ENCODE measurements at places on chromosomes 2 and 18.

- DNase-seq = no peak
Observed at GRCh38 chr2:126187668-126188067, 468.3 kb upstream of the GYPC start.

DNA sequence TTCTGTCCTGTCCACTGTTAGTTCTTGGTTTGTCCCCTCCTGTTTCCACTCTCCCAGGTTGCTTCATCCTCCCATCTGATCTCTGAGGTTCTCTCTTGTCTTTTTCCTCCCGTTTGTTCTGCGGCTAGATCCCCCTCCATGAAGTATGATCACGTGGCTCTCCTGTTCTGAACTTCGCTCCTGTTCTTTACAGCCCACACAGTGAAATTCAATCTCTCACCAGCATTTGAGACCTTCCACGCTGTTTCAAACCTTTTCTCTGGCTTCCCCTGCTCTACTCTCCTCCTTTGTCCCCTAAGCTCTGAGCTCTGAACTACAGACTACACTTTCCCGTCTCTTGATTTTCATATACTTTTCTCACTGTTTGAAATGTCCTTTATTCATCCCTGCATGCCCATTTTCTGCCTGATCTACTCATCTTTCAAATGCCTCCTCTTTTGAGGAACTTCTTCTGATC, 83.5 kb downstream of the OSBPL6 start:
- DNase-seq = no peak

GRCh38 chr2:25590921-25591505, 82.4 kb downstream of the DTNB start:
- no peak for DNase-seq

GRCh38 chr2:16031058-16031847, 90.9 kb downstream of the MYCN start:
- peak; percentile 52 for DNase-seq

DNA sequence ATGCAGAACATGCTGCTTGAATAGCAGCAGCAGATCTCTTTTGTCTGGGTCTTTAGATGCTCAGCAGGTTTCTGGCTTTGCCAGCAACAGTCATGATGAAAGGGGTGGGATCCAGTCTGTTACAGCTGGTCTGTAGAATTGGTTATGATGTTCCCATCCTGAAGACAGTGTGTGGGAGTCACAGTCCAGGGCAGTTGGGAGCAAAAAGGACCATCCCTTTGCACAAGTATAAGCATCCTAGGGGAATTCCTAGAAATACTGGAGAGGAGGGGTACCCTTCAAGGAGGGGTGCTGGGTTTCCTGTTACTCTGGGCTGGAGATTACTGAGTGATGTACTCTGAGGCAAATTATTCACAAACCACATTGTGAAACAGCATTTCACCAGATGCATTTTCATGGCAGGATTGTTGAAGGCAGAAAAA, 119.9 kb upstream of the RND3 start:
- DNase-seq = no peak

DNA sequence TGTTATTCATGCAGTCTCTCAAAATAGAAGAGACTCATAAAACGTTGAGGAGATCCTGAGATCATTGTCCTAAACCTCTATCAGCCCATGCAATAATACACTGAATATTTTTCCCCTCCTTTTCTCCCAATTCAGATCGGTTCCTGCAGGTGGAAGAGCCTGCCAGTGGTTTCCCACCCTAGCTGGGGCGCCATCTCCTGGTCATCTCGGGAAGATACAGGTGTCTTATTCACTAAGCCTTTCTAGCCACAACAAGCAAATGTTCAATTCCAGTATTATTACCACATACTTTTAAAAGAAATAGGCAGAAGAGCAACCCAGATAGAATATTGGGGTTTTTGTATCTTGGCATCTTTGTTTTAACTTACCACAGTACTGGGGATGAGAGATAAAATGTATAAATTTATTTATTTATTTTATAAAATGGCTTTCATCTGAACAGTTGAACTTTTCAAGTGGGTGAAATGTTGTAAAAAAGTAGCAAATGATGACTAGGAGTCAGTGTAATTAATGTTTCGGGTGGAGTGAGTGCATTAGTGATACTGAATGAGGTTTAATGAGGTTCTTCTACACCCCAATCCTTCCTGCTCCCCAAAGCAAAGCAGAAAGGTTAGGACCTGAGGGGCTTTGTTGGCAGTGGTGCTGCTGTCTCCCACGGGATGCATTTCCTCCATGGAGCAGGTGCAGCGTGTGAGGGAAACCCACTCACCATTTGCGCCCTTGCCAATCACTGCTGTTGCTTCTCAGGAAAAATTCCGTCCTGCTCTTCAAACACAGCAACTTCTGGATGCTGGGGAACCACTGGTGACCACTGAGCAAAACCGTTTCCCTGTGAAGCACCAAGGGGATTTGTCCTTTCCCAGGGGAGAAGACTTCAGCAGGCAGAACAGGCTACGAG, 147.1 kb upstream of the FHL2 start:
- no peak for DNase-seq

GRCh38 chr2:207467716-207468347, 61.9 kb upstream of the CREB1 start:
- no peak for DNase-seq

DNA sequence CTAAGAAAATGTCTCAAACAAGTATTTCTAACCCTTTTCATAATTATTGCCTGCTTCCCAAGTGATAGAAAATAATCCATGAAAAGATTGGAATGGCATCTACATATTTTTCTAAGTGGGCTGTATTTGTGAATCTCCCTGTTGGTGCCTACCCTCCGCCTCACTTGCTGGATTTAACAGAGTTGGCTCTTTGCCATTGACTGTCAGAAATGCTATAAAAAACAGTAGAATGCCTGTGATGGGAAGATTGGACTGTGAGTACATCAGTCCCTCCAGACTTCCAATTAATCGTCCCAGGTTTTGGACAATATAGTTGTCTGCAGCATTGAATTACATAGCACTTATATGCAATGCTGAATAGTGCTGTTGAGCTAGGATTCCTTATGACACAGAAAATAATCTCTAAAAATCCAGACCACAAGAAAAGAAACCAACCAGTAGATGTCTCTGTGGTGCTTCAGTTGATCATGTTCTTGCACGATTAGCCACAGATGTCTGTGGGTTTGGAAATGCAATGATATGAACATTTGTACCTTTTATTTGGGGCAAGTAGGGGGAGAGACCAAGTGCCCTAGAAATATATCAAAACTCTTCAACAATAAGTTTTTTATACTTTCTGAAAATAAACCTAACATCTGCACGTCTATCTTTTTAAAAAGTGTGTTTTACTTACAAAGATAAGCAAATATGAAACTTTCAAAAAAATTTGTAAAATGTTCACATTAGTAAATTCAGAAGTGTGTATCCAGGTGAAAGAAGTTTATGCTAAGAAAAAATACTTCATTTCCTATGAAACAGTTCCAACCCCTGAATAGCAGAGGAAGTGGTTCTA, 88.5 kb downstream of the DYNAP start:
- no peak for DNase-seq

DNA sequence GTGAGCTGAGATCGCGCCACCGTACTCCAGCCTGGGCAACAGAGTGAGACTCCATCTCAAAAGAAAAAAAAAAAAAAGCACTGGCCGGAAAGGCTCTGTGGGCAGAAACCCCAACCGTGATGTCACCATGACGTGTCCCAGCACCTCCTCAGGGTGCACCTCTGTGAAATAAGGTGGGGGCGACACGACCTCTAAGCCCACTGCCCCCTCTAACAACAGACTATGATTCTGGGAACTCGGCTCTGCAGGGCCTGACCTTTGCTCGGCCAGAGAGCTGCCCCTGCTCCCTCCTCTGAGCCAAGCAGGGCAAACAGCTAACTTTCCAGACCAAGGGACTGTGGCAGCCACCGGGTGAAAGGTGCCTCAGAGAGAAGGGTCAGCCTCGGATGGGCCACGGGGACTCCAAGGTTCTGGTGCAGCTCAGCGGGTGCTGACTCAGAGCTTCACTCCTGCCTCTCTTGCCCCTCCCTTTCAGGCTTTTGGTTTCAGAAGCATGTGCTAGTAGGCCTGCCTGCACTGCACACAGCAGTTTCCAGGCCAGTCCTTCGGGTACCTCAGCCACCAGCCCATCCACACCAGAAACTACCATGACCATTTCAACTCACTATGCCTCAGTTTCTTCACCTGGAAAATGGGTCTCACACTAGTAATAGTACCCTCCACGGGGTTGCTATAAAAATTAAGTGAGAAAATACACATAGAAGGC, 8.0 kb downstream of the TMBIM1 start:
- DNase-seq = no peak

DNA sequence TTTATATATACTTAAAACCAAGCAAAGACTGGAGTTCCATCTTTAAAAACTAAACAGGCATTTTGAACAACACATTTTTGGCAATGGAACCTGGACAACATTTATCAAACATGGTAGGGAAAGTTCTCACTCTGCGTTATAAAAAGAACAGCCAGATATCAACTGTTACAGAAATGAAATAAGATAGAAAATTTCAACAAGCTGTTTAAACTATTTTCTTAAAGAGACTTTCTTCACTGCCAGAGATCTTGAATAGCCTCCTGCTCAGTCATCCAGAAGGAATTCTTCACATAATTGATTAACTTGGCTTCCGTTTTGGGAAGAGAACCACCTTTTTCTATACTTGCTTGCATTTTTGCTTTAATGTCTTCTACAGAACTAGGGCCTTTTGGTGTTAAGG, 166.0 kb upstream of the PIK3C3 start:
- DNase-seq = no peak

- no peak for DNase-seq
Observed at GRCh38 chr2:220510668-220511067, 883.2 kb downstream of the SLC4A3 start.

- DNase-seq = peak; percentile 32
Observed at GRCh38 chr2:148021886-148022285, 995 bp downstream of the MBD5 start.

DNA sequence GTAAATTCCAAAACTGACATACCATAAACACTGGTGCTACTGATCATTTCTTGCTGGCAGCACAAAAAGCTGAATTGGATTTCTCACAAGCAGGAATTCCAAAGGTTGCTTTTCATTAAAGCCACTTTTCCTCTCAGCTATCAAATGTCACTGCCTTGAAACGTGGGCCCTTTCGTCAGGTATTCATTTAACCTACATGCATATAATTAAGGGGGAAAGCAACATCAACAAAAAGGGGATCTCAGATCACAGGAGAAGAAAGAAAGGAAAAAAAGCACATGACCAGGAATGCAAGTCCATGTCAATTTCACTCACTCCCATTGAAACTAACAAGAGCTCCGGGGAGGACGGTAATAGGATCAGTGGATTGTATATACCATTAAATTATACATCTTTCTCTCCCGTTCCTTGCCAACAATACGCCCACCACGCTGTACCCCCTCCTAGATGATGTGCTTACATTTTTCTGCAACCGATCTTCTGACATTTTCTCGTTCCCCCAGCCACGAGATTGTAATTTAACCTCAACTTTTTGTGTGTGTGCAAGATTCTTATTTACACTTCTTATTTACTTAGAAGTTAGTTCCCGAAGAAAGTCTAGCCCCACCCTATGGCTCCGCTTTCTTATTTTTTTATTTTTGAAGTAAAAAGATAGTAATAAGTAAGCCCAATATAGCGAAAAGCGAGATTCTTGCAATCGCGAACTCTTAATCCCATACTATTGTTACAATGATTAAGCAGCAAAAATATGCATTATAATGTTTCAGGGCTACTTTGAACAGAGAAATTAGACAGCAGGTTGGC, 725 bp downstream of the FIGN start:
- no peak for DNase-seq

GRCh38 chr18:74378179-74378682, 62.6 kb downstream of the C18orf63 start:
- no peak for DNase-seq

DNA sequence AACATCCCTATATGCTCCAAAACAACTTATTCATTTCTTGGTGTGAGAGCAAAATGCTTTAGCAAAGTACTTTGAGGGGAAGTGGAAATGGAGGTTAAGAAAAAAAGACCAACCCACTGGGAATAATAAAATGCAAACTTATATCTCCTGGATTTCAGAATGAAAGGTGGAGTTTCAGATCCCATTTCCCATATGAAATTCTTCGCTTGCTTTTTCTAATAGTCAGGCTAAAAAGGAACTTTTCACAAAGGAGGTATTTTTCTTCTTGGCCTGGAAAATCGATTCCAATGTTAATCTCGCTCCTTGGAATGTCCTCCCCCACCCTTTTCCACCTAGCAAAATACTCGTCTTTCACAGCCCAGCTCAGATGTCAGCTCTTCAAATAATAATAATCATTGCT, 360.9 kb downstream of the LPIN1 start:
- DNase-seq = no peak

DNA sequence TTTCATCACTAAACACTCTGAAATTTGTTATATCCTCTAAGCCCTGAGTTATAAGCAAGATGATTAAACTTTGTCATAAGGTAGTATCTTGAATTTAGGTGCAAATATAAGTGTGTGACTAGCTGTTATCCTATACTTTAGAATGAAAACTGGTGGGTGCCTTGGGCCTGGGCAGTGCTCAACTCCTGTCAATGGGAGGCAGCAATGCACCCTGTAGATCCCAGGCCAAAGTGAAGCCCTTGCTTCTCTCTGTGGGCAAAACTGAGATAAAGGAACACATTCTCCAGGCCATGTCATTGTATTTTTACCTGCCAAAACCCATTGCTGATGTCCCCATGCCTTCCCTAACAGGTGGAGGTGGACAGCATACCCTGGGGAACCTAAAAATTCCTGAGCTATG, 525.2 kb downstream of the TNS1 start:
- DNase-seq = no peak

GRCh38 chr2:172283476-172283875, 143.9 kb upstream of the ITGA6 start:
- no peak for DNase-seq

GRCh38 chr2:134636714-134637113, 82.1 kb downstream of the TMEM163 start:
- DNase-seq = no peak

DNA sequence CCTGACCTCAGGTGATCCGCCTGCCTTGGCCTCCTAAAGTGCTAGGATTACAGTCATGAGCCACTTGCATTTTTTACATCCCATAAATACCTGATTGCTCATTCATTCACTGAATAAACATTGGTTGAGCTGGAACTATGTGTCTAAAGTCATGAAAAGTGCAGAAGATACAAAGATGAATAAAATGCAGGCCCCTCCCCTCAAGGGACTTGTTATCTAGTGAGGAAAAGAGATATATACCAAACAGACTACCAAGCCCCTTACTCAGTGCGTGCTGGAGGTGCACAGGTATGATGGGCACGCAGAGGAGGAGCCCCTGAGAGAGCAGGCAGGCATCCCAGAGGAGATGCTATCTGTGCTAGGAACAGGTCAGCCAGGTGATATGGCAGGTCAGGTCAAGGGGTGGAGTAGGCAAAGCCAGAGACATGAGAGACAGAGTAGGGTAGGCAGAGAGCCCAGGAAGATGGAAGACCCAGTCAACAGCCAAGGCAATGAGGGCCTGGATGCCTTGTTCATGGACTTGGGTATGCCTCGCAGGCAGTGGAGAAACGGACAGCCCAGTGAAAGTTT, 7.7 kb downstream of the FHL2 start:
- no peak for DNase-seq

- DNase-seq = no peak
Observed at GRCh38 chr2:219297766-219298456, 11.3 kb downstream of the PTPRN start.

GRCh38 chr18:71209944-71210343, 921.1 kb downstream of the SOCS6 start:
- DNase-seq = no peak

- no peak for DNase-seq
Observed at GRCh38 chr2:21052044-21052443, 8.2 kb upstream of the APOB start.
